ENCODE measurements at places on chromosomes 6 and 20. TPM values are rescaled to one million over a fixed set of nuclear protein-coding genes. Genes with fewer than 3 reads are reported as not detected.

GRCh38 chr20:60669211-60669610 is 582.9 kb upstream of the CDH4 start:
- no peaks in the 10 kb centered on the region for H3K27me3 ChIP-seq
- H3K4me3 ChIP-seq, result no peak overlapping the region
- H3K4me1 ChIP-seq, result no peaks in the 10 kb centered on the region
- DNase-seq, result no peak
- no peak overlapping the region for H3K27ac ChIP-seq

GRCh38 chr20:49343246-49343645 is 65.4 kb upstream of the ZNFX1 start:
- H3K4me3 ChIP-seq, result no peak overlapping the region
- no peak overlapping the region for H3K27ac ChIP-seq
- DNase-seq, result no peak
- H3K4me1 ChIP-seq, result no peaks in the 10 kb centered on the region

GRCh38 chr6:145643760-145644159 is 91.6 kb downstream of the EPM2A start:
- H3K27me3 ChIP-seq, result no peaks in the 10 kb centered on the region
- no peak overlapping the region for H3K27ac ChIP-seq
- DNase-seq, result no peak
- no peak overlapping the region for H3K4me3 ChIP-seq

GRCh38 chr6:36195471-36196112 is 952 bp upstream of the BRPF3 start:
- H3K36me3 ChIP-seq, result peaks cover 4% of the 10 kb centered on the region
- H3K4me1 ChIP-seq, result peaks cover 17% of the 10 kb centered on the region
- DNase-seq, result no peak

GRCh38 chr6:1553562-1554083 is 56.1 kb upstream of the FOXC1 start:
- no peak overlapping the region for H3K27ac ChIP-seq
- peaks cover 35% of the 10 kb centered on the region for H3K4me1 ChIP-seq
- H3K4me3 ChIP-seq, result no peak overlapping the region

- H3K4me1 ChIP-seq, result no peaks in the 10 kb centered on the region
- no peak overlapping the region for H3K4me3 ChIP-seq
Measured at GRCh38 chr6:121612927-121613326, 177.5 kb downstream of the GJA1 start.

GRCh38 chr6:107355659-107356058 is 103.7 kb downstream of the PDSS2 start:
- H3K36me3 ChIP-seq, result no peaks in the 10 kb centered on the region
- H3K27me3 ChIP-seq, result no peaks in the 10 kb centered on the region
- H3K27ac ChIP-seq, result no peak overlapping the region

GRCh38 chr20:1877609-1878200 is 17.5 kb upstream of the SIRPA start:
- H3K36me3 ChIP-seq, result no peaks in the 10 kb centered on the region
- no peak overlapping the region for H3K4me3 ChIP-seq
- no peak for DNase-seq
- H3K27ac ChIP-seq, result no peak overlapping the region

DNA sequence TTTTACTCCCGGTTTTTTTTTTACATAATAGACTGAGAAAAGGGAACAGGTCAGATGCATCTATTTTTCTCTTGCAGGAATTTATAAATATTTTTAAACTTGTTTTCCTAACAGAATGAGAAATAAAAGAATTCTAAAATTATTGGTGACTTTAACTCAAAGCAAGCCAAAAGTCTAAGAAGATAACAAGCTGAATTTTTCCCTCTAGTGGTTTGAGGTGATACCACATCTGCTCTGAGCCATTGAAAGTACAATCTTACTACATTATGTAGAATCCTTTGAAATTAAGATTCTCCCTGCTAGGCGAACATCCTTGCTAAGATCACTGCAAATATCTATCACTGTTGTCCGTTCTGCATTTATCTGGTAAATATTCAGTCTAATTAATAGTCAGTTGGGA is 10.7 kb upstream of the STMND1 start:
- no peaks in the 10 kb centered on the region for H3K4me1 ChIP-seq
- H3K27ac ChIP-seq, result no peak overlapping the region
- H3K27me3 ChIP-seq, result no peaks in the 10 kb centered on the region
- no peak for DNase-seq
- no peaks in the 10 kb centered on the region for H3K36me3 ChIP-seq

GRCh38 chr6:20440296-20440695 is 38.6 kb downstream of the E2F3 start:
- no peak overlapping the region for H3K4me3 ChIP-seq
- peaks cover 6% of the 10 kb centered on the region for H3K36me3 ChIP-seq
- no peak for DNase-seq
- no peaks in the 10 kb centered on the region for H3K27me3 ChIP-seq
- no peaks in the 10 kb centered on the region for H3K4me1 ChIP-seq
- no peak overlapping the region for H3K27ac ChIP-seq

DNA sequence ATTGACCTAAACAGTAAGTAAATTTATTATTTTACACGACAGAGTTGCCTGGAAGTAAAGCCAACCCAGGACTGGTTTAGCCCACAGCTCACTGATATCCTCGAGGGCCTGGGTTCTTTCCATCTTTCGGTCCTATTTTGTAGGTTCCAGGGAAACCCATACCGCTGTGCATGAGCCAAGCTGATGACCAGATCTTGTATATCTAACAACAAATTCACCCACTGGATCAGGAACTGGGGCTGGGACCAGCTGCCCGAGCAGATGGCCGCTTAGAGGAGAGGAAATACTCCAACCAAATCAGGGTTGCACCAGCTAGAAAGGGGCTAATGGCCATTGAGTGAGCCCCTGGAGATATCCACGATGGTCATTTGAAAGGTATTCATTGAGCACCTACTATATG is 139.2 kb downstream of the BACH2 start:
- no peaks in the 10 kb centered on the region for H3K27me3 ChIP-seq
- H3K36me3 ChIP-seq, result no peaks in the 10 kb centered on the region
- H3K4me1 ChIP-seq, result peaks cover 8% of the 10 kb centered on the region

DNA sequence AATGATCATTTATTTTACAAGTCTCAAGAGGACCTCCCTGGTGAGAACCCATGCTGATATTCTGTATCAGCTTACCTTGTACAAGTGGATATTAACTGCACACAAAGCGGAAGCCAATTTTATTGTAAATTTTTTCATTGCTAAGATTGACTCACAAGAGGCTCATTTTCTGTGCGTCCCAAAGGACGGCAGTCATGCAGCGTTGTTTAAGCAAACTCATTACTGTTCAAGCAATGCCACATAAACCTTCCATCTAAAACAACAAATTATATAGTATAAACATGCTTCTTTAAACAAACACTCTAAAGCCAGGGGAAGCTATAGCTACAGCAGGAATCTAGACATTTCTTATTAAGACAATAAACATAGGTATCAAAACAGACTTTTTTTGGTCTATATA is 575.3 kb downstream of the FRK start:
- DNase-seq, result no peak
- no peaks in the 10 kb centered on the region for H3K27me3 ChIP-seq
- H3K27ac ChIP-seq, result no peak overlapping the region
- H3K36me3 ChIP-seq, result no peaks in the 10 kb centered on the region
- H3K4me1 ChIP-seq, result no peaks in the 10 kb centered on the region

Gene LAMA5
- total RNA-seq, result 1.0 TPM

Gene PDE7B
- total RNA-seq, result 0.14 TPM

Gene TMC2
- total RNA-seq, result not detected

Gene GSS
- total RNA-seq, result 27.4 TPM
